NCI-H345 (cell line): ENCODE measurements at places on chromosomes 5 and 9.

DNA sequence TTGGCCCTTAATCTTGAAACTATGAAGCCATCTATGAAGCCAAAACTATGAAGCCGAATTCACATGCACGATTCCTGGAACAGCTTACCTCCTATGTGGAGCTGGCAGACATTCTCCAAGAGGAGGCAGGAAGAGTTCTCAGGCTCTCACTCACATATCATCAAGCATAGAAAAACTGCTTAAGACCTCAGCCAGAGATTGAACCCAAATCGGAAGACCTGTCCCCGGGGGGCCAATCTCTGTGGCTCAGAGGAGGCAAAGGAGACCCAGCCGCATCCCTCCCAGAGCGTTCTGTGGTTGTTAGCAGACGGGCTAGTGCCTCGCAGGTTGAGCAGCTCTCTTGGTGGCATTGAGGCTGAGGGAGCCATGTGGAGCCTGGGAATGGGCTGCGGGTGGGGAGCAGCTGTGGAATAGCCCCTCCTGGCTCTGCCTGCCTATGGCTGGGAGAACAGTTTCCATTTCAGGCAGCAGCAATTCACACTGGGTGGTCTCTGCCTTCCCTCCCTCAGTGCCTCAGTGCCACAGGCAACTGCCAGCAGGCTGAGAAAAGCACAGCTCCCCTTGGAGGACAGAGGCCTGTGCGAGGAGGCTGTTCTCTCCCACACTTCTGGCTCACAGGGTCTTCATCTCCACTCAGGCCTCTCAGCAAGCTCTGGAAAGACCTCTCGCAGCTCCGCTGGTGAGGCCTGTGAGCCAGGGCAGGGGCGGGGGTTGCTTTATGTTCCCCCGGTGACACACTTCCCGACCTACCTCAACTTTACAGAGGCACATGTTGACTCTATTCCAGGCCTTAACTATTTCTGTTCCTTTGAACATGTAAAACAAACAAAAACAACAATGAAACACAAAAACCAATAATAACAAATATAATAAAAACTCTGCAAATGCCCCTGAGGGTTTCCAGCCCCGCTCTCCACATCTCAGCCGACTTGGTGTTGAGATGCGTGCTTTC, 17.4 kb upstream of the TMEM174 start:
- DNase-seq, result no peak

- no peak for DNase-seq
Observed at GRCh38 chr9:96064826-96065481, 189.5 kb downstream of the ERCC6L2 start.

DNA sequence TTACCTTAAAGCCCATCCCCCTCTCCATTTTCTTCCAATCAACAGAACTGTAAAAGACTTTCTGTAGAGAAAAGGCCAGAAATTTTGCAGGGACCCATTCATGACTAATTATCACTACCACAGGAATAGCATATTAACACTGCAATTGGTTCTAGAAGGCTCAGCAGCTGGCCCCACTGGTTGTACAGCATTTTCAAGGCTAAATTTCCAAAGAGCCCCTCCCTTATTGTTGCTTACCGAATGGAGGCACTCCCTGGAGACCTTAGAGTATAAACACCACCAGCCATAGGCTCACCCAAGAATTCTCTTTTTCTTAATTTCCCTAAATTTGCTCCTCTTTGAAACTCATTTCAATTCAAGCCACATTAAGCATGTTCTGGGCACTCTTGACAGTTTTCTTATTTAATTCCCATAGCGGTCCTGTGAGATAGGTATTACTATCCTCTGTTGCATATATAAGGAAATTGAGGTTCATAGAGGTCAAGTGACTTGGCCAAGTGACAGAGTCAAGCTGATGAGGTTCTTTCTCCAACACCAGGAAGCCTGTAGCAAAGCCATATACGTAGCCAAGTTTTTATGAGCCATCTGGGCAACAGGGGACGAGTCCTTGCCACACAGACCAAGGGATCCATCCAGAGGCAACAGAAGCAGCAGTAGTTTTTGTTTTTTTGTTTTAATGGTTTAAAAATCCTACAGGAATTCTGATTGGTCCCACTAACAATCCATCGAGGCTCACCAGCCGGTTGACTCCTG, 83.9 kb upstream of the NR5A1 start:
- DNase-seq, result no peak

- no peak for DNase-seq
Observed at GRCh38 chr9:74958587-74958986, 5.9 kb upstream of the C9orf40 start.

GRCh38 chr5:151002681-151003502, 17.5 kb upstream of the GPX3 start:
- DNase-seq, result no peak

DNA sequence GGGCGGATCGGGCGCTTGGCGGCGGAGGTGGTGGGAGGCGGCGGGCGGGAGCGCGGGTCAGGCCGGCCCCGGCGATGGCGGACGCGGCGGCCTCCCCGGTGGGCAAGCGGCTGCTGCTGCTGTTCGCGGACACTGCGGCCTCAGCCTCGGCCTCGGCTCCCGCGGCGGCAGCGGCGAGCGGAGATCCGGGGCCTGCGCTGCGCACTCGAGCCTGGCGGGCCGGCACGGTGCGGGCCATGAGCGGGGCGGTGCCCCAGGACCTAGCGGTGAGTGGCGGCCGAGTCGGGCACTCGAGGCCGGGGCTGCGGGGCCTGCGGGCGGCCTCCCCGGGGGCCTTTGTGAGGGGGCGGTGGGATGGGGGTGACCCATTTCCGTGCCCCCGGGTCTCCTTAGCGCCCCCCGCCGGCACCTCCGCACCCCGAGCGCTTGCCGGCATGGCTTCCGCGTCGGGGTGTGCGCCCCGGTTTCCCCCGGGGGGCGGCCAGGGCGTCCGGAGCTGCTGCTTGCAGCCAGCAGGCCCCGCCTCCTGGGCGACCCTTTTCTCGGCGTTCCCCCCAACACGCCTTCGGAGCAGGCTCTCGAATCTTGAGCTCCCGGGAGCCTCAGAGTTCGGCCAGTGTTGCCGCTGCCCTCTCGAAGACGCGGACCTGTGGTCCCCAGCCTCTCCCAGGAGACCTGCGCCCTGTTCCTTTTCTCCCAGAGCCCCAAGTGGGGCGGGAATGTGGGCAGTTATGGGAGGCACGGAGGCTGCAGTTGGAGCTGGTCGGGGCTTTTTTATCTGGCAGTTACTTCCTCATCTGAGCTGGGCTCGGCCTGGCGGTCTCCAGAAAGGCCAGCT, 456 bp downstream of the KDM3B start:
- DNase-seq, result peak; percentile 64
